ENCODE measurements at places on chromosomes 4 and X.

GRCh38 chr4:15234856-15235126 is 193.0 kb upstream of the C1QTNF7 start:
- no peak for DNase-seq

DNA sequence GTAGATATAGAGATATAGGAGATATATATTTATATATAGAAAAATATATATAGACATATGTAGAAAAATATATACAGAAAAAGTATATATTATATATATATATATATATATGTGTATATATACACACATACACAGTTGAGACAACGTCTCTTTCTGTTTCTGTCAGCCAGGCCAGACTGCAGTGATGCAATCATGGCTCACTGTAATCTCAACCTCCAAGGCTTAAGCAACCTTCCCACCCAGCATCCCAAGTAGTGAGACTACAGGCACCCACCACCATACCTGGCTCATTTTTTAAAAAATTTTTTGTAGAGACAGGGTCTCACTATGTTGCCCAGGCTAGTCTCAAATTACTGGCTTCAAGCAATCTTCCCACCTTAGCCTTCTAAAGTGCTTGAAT is 426.3 kb downstream of the GPM6A start:
- DNase-seq = no peak

- peak; percentile 39 for DNase-seq
Measured at GRCh38 chr4:165874791-165875371, 1.8 kb downstream of the TLL1 start.

- peak; percentile 25 for DNase-seq
Measured at GRCh38 chr4:114273238-114273637, 293.8 kb upstream of the ARSJ start.

GRCh38 chr4:8709729-8710360 is 117.3 kb downstream of the CPZ start:
- no peak for DNase-seq

DNA sequence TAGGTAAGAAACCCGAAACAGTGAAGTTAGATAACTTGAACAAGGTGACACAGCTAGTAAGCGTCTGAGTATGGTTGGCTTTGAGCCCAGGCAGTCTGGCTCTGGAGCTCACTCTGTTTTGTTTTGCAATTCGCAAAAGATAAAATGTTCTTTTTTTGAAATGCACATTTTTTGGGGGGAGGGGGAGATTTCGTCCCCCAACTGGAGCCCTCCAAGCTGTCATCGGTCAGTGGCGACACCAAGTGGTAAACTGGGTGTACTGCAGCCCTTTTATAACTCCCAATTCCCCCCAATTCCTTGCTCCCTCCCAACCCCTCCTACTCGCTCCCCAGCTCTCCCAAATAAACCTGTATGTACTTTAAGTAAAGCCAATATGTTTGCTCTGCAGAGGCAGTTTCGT is 2.8 kb upstream of the CLCN5 start:
- DNase-seq = peak; percentile 39

DNA sequence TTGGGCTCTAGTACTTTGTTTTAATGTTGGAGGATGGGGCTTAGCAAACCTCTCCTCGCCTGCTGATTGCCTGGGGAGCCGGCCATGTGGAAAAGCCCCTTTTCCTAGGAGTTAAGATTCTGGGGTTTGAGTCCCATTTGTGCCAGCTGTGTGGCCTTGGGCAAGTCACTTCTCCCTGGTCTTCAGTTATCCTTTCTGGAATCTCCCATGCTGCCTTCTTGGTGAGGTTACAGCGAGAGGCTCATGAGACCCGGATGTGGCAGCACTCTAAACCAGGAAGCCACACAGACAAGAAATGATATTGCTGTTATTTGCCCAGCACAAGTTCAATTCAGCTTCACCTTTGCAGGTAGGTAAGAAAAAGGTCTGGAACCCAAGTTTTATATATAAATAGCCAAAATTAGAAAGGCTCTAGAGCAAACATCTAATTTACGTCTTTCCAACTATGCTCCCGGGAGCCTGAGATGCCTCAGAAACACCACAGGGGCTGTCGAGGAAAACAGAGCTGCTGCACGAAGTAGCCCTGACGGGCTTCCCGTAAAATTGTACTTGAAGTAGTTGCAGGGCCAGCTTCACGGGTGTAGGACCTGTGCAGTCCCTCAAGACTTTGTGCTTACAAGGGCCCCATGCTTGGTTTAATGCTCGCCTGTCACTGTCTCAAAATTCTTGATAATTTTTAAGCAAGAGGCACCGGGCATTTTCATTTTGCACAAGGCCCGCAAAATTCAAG is 8.3 kb upstream of the SASH3 start:
- DNase-seq = no peak

- peak; percentile 51 for DNase-seq
Measured at GRCh38 chr4:147535124-147535523, 54.2 kb downstream of the EDNRA start.

DNA sequence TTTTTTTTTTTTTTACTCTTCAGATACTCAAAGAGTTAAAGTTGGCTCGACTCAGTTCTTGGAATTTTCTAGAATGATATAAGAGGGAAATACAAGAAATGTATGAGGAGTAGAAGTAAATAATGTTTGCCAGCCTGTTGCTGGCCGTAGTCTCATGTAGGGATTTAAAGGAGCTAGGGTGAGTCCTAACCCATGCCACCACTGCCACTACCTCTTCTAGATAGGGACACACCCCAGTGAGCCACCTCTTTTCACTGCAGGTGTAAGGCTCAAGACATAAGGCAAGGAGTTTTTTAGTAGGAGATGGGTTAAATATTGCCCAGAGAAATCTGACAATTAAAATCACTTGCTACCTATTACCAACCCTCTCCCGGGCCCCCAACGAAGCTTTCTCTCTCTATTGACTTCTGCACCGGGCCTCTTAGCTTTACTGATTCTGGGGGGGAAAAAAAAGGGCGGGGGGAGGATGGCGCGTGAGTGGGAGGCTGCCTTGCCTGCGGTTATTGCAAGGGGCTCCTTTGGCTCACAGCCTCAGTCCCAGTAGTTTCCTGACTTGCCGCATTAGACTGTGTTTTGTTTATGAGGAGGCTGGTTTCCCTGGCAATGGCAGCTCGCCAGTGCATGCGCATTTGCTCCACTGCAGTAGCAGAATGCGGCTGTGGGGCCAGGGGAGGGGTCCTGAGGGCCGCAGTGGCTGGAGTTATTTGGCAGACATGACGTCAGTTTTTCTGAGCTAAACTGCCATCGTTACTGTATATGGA is 3.0 kb downstream of the LINC00632 start:
- DNase-seq = peak; percentile 26

DNA sequence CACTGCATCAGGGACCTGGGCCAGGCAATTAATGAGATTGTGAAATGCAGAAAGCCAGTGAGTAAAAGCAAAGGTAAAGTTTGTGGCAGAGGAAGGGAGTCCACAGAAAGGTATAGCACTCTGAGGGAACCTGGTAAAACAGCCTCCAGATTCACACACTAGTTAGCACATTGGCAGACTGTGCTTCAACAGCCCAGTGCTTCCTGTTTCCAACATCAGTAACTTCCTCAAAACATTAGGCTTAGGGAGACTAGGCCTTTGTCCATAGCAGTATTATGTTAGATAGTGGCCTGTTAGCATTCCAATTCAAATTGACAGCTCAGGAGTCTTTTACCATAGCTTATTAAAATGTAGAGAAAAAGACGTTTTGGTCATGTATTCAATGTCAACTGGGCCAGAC is 582.6 kb upstream of the ACTRT1 start:
- no peak for DNase-seq

DNA sequence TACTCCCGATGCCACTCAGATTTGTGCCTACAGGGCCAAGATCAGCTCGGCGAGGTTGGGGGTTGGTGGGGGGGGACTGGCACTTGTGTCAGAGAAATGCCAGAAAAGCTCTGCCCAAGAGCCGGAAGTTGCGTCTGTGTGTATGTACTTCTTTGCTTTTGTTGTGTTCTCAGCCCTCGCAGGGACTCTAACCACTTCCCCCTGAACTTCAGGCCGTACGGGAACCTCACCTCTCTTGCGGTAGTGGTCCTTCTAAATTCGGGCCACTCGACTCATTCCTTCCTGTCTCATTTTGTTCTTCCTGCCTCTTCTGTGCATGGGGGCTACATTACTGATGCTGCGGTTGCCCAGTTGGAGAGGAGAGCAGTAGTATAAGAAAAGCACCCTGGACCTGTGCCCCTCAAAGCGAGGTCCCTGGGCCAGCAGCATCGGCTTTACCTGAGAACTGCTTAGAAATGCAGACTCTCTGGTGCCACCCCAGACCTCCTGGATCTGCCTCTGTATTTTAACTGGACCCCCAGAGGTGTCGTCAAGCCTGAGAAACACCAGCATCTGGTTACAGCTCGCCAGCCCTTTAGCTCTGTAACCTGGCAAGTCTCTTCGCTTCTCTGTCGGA is 146.3 kb upstream of the RPS6KA3 start:
- DNase-seq = no peak

DNA sequence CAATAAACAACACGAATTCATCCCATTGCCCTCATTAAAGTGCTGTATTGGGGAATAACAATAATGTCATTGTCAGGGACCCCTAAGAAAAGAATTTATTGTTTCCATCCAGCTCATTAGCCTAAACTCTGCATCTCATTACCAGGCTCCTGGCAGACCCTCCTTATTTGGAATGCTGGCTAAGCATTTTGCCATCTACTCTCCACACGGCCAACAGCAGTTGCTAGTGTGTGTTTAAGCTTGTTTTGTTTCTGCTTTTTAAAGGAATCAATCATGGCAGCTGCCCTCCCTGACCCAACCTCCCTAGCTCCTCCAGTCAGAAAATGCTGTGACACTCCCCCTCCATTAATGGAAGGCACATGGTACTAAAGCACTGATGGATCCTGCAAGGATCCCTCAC is 43.5 kb downstream of the GATB start:
- no peak for DNase-seq

DNA sequence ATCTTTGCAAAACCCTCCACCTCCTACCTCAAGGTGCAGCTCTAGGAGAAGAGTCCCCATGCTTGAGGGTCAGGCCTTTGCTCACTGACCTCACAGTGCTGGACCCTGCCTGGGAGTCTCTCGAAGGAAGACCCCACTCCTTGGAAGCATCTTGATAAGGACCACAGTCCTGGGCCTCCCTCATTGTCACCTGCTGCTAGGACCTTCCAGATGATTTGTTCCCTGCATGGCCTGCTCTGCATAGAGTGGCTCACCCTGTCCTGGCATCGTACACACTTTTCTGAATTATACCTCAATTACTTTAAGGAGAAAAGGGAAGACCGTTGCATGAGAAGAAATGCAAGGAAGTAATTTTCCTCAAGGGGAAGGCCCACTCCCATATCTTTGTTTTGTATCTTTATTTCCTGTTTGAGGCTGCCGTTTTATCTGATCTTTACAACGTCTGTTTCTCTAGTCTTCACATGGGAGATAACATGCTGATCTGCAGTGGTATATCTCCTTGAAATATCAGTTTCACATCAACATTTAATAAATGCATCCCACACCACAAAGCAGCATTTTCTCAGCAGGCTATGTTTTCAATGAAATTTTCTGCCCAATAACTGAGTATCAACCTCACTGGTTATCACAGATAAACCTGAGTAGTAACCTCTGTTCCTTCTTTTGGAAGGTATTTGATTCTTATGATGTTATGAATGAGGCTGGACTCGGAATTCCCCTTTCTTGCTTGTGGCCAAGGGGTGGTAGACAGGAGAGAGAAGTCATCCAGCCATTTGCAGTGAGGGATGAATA is 15.0 kb upstream of the AKAP17A start:
- no peak for DNase-seq

DNA sequence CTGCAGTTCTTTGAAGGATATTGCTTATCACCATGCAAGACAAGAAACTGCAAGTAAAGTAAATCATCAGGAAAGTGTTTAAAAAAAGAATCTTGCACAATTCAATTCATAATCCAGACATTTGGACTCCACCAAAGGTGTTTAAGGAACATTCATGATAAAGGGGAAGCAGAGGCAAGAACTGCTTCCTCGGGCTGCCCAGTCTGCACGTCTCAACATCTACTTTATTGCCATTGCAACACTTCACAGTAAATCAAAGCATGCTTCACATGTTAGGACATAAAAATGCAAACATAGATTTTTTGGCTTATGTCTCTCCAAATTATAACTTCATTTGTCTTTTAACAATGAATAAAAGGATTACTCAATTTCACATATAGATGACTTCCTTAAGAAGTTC is 42.5 kb downstream of the MID1 start:
- no peak for DNase-seq

- no peak for DNase-seq
Measured at GRCh38 chrX:15947648-15948317, 93.2 kb upstream of the AP1S2 start.

- DNase-seq = no peak
Measured at GRCh38 chr4:92657695-92658094, 353.9 kb downstream of the GRID2 start.

- DNase-seq = no peak
Measured at GRCh38 chr4:27088491-27088890, 227.8 kb downstream of the STIM2 start.
